ENCODE measurements at places on chromosomes 5 and 9. TPM values are rescaled to one million over a fixed set of nuclear protein-coding genes. Genes with fewer than 3 reads are reported as not detected.

DNA sequence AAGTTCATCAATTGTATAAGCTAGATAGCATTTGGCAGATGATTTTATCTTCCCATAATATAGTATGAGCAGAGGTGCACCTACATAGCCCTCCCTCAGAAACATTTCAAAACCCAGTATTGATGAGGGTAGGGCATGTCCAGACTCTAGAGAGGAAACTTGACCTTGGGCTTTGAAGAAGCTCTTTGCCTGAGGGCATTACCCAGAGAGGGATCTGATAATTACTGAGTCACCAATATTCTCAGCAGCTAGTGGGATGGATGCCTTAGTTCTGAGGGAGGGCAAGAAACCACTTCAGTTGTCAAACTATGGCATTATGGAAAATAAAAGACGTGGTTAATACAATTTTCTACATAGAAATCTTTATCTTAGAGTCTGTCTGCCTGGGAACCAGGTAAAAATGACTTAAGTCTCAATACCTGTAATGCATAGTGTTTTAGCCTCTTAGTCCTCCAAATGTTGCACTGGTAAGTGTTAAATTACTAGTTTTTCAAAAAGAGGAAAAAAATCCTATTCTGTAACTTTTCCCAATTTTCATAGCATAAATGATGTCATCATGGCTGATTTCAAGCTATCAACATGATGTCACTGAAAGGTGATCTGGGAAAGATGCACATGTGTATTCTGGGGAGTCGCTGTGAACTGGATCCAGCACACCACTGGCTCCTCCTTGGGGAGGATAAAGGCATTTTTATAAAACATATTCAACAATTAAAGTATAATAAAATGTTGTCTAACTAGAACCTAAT is 809.0 kb downstream of the KCTD16 start:
- no peak for DNase-seq
- no peak overlapping the region for H3K4me3 ChIP-seq
- no peaks in the 10 kb centered on the region for H3K27me3 ChIP-seq
- no peak overlapping the region for H3K27ac ChIP-seq

LRRC19 gene
- not detected for polyA plus RNA-seq

DNA sequence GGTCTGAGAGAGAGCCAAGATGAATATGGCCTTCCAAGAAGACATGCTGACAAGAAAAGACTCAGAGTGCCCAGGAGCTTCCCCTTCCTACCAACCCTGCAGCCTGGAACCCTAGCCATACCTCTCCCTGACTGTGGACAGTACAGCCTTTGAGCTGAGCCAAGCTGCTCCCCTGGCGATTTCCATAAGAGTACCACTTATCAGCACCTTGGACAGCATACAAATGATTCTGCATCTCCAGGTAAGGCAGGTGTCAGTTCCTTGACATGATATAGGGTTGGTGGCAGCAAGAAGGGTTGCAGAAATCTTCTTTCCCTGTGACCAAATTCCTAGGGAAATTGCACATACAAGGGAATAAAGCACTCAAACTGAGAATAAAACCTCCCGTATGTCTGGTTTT is 58.3 kb downstream of the MFAP3 start:
- no peak for DNase-seq
- H3K27me3 ChIP-seq: peaks cover 39% of the 10 kb centered on the region
- no peaks in the 10 kb centered on the region for H3K4me1 ChIP-seq
- no peak overlapping the region for H3K27ac ChIP-seq
- no peaks in the 10 kb centered on the region for H3K36me3 ChIP-seq

DNA sequence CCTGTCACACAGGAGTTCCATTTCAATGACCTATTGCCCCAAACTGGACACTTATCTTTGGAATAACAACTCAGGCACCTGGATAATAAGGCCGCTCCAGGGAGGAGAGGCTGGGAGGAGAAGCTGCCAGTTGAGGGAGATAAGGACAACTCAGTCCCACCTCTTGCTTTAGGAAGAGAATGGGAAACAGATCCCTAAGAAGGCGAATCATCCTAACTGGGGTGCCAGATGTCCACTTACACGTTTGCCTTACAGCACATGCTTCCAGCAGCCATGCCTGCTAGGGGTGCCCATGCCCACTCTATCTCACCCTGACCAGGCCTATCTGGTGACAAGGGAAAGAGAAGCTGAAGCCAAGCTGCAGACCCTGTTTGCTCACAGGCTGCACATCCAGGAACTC is 6.5 kb downstream of the HK3 start:
- no peak overlapping the region for H3K27ac ChIP-seq
- peaks cover 27% of the 10 kb centered on the region for H3K27me3 ChIP-seq
- no peaks in the 10 kb centered on the region for H3K4me1 ChIP-seq
- no peaks in the 10 kb centered on the region for H3K36me3 ChIP-seq
- DNase-seq: no peak

NR3C1 gene
- 150 TPM for polyA plus RNA-seq

All from naive B cell (primary cell).